Activated CD8-positive, alpha-beta memory T cell treated with anti-CD3 and anti-CD28 coated beads for 1 hour (primary cell): ENCODE measurements at places on chromosomes 7 and 10.

GRCh38 chr10:45444022-45444421 is 70.0 kb downstream of the ALOX5 start:
- no peak for DNase-seq

DNA sequence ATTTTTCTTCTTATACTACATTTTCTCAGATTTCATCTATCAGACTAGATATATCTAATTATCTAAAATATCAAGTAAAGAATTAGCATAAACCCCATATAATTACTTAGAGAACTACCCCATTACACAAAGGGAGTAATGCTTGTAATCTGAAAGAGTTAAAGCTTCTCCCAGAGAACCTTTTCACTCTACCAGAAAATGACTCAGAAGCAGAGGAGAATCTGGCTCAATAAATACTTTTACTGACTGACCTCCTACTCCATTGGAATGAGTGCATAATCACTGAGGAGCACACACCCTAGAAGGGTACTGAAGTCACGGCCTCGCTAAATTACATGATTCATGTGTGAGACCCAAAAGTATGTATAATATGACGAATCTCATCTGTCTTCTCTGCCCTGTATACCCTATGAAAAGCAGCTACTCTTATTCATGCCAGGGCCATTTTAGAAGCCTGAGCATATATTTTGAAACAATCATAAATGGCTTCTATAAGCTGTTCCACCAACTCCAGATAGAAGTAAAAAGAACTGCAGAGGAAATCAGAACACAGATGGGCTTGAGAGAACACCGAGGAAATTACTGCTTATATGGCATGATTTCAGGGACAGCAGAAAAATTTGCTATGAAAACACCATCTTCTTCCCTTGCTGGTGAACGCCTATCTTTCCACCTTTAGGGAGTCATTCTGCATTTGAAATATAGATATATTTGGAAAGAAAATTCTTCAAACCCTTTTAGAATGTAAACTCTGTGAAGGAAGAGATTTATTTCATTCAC is 32.7 kb downstream of the DNMBP start:
- DNase-seq, result no peak

DNA sequence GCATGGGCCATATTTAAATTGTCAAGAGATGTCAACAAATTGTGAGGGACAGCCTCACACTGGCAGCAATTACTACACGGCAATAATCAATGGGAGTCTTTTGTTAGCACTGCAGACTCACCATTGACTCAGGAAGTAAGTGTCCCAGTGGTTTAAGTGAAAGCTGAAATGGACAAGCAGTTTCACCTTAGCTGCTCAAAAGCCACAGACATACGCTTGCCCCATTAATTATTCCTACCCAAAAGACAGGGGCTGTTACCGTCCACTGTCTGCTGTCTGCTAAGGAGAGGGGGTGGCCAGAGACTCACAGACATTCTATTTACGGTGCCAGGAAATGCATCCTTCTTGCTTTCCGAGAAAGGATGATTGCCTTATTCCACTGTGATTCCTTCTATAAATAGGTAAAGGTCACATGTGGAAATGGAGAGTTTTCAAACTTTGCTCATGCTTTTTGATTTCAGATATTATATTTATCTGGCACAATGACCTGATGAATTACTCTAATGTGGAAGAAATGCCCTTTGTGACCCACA is 309.7 kb upstream of the NFE2L3 start:
- no peak for DNase-seq

DNA sequence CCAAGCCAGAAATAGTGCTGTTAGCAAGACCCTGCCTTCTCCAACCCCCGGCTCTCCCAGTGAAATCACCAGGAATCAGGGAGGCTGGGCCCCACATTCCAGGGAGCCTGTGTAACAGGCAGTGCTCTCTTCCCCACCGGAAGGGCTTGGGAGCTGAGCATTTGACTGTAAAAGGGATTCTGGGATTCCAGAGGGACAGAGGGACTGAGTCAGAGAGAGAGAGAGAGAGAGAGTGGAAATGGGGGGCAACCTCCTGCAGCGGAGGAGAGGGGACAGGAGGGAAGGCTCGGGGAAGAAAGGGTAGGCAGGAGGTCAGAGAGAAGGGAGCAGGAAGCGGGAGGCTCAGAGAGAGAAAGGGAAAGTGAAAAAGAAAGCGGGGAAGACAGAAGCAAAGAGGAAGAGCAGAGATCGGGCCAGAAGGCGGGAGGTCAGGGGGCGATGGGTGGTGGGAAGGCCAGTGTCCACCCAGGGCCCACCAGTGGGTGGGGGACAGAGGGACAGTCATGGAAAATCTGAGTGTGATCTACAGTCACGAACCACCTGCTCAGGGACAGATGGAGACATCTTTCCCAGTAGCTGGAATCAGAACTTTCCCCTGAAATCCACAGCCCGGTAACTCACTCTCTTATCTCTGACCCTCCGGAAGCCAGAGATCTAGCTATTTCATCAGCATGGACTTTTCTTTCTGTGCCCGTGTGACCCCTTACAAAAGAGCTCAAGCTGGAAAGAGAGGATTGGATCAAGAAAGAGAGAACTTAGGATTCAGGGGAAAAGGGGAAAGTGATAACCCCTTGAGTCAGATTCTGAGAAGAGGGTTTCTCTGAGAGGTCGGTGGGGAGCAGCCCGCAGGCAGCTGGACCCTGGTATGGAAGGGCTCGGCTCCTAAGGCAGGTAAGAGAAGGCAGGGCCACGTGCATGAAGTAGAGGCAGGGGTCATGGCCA is 4.6 kb upstream of the SERPINE1 start:
- no peak for DNase-seq

DNA sequence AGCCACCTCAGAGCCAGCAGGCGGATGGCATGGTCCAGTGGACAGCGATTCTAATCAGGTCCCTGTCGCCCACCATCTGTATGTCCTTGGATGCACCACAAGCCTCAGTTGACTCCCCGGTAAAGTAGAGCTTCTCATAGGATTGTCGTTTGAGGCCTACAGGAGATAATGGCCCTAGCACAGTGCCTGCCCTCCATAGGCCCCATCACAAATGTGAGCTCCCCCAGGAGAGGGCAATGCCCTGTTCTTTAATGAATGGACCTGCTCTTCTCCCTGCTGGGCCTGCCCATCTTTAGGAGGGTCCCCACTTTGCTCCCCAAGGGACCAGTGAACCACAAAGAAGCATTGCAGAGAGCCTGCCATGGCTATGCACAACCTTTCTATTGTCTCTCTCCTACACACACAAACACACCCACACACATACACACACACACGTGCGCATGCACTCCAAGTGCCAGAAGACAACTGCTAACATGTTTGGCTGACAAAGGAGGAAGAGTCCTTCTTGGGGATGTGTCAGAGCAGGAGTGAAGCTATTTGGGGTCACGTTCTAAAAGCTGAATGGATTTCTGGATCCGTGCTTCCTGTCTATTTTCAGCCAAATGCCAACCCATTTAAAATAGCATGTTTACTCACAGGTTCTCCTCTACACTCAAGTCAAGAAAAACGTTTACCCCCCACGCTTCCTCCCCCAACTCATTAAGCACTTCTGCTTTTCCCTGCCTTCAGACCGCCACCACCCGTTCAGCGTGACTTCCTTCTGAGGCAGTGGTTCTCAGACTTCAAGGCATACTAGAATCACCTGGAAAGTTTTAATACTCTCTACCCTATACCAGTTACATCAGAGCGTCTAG is 196.1 kb downstream of the GRID1 start:
- DNase-seq, result no peak

DNA sequence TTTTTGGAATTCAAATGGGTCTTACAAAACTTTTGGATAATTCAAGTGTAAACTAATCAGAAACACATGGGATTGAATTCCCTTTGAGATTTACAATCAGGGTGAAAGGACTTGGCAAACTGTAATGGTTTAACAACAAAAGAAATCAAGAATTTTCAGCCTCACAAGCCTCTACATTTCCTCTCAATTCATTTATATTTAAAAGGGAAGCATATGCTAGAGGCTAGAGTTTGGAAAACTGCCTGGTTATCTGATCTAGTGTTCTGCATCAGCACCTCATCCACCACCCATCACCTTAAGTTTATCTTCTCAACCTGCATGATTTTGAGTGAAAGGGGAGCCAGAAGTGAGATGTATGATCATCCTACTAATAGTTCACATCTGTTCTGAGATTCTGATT is 120.7 kb downstream of the TES start:
- DNase-seq, result no peak

DNA sequence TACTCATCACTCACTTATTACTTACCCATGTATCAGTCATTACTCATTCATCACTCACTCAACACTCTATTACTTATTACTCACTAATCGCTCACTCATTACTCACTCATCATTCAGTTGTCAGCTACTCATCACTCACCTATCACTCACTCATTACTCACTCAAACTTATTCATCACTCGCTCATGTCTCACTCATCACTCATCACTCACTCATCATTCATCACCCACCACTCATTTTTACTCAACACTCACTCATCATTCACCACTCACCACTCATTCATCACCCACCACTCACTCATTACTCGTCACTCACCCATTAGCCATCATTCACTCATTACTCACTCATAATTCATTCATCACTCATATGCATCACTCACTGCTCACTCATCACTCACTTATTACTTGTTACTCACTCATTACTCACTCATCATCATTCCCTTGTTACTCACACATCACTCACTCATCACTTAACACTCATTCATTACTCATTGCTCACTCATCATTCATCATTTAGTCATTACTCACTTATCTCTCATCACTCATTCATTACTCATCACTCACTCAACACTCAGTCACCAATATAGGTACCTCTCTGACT is 237.9 kb downstream of the ADARB2 start:
- no peak for DNase-seq

- no peak for DNase-seq
Observed at GRCh38 chr7:128104108-128104742, 73.0 kb upstream of the LRRC4 start.

DNA sequence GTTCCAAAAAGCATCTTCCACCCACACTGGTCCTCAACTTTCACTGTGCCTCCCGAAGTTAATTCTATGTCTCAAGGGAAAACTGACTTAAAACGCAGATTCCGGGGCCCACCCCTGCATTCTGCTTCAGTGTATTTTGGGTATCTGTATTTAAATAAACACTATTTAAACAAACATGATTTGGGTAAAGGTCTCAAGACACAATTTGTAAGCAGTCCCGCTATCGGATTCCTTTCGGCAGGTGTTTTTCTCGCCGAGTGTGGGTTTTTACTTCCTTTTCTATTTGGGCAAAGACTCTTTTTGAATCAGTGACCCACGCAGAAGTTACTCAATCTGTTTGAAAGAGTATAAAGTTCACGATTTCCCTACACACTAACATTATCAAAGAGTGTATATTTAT is 1.2 kb downstream of the PDIA4 start:
- no peak for DNase-seq

DNA sequence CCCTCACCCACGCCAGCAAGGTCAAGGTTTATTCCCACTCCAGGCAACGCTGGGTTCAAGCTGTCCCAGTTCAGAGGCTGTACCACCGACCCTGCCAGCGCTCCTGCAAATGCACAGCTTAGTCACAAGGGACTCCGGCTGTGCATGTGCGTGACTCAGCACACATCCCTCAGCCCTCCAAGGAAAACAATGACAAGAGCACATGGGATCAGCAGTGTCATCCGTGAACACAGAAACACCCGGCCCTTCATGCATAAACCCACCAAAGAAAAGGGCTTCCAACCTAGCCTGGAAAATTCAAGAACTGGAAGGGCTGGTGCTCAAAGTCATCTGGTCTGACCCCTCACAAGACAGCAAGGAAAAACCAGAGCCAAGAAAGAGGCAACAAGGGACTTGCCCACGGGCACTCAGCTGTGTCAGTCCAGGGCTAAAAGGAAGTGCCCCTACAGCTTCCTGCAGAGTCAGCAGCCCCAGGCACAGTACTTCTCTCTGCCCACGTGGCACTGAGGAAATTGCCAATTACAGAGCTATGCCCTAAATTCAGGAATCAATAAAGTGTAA is 106.1 kb downstream of the KCNMA1 start:
- DNase-seq, result no peak

DNA sequence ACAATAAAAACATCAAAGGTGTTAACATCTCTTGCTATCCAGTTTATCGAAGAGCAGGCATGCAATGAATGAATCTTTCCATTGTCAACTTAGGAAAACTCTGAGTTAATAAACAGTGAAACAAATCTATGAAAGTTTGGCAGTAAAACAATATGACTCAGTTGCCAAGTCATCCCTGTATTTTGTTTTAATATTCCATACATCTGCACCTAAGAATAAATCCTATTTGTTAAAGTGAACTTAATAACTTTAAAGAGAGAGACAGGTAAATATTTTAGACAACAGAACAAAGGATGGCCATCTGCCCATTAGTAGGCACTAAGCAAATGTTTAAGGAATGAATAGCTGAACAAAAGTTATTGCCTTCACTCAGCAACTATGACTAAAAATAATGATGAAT is 700.5 kb upstream of the CELF2 start:
- no peak for DNase-seq

DNA sequence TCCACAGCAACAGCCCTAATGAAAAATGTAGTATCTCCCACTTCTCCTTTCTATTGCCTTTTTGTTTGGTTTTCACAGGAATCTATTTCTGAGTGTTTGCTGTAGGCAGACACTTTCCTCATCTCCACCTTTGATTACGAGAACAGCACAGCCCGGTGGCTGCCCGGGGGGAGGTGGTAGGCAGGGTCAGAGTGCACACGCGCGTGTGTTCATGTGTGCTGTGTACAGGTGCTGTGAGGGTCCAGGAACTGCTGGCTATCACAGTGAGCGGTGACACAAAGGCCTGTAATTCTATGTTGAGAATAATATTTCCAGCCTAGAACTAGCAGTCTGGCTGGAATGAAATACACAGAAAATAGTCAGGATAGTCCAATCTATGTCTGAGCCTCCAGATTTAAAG is 212.8 kb downstream of the ADARB2 start:
- DNase-seq, result no peak

- DNase-seq, result no peak
Observed at GRCh38 chr7:22356010-22356691, 803 bp downstream of the RAPGEF5 start.

DNA sequence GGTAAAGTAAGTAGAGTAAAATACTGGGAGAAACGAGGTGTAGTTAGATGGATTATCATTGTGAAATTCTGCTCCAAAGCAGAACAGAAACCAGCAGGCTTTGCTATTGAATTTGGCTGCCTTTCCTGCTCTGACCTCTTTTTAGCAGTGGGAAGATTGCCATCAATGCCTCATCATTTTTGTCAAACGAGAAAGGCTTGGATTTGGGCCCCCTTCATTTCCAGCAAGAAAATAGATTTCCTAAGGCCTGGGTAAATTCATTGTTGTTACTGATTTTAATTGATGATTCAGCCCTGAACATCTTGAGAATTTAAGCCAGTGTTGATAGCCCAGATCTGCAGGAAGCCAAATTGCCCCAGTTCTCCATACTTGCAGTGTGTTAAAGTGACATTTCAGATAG is 35.2 kb upstream of the ASAH2 start:
- DNase-seq, result no peak

DNA sequence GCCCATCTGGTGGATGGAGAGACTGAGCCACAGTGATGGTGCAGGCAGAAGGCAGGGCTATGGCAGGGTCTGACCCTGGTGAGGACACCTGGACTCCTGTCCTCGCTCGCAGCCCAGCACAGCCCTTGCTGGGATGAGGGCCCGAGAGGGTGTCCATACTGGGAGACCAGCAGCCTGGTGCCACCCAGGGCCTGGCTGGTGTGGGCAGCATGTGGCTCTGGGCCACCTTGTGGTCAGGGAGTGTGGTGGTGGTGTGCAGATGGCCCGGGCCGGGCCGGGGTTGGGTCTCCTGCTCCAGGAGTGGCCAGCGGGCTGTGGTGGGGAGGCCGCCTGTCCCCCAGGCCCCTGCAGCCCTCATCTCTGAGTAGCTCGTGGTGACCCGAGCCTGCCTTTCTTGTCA is 14.9 kb downstream of the ADCY1 start:
- no peak for DNase-seq

GRCh38 chr10:92363498-92363897 is 72.5 kb downstream of the MARCHF5 start:
- no peak for DNase-seq
